GM10248 (cell line): ENCODE measurements at places on chromosomes 7 and 10.
A peak's percentile ranks its signal among the peaks of the same experiment; 100 is the strongest.

- no peak for DNase-seq
These were observed 16.5 kb downstream of the CD36 start for GRCh38 chr7:80654887-80655340.

DNA sequence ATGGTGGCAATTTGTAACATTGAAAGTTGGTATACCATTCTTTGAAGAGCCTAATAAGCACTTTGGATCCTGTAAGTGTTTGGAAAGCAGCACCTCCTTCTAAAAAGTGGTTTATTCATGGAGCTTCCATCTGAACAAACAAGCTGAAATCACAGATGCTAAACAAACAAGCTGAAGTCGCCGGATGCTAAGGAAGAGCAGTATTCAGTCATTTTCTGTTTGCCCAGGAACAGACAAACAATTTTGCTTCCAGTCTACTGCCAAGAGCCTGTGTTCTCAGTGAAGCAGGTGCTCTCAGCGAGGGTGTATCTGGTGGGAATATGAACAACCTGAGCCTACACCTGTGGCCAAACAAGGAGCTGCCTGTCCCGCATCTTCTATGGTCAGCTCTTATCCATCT lies 6.3 kb downstream of the COL28A1 start:
- DNase-seq, result no peak

GRCh38 chr7:50664937-50665336 lies 99.7 kb upstream of the DDC start:
- no peak for DNase-seq

DNA sequence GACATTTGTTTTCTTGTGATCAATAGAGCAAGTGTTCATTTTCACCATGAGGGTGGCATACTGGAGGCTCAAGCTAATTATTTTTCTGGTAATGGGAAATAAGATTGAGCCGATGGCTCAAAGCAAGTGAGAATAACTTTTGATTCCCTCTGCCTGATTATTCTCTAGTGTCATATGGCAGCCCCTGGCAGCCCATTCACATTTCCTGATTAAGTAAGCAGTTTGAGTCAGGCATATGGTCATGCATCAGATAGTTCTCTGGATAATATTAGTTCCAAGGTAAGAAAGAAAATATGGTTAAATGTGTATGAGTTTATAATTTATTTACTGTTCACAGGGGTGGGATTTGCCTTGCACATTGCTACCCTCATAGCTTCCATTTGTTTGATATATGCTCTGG lies 109.2 kb downstream of the DYNC1I1 start:
- DNase-seq, result no peak

DNA sequence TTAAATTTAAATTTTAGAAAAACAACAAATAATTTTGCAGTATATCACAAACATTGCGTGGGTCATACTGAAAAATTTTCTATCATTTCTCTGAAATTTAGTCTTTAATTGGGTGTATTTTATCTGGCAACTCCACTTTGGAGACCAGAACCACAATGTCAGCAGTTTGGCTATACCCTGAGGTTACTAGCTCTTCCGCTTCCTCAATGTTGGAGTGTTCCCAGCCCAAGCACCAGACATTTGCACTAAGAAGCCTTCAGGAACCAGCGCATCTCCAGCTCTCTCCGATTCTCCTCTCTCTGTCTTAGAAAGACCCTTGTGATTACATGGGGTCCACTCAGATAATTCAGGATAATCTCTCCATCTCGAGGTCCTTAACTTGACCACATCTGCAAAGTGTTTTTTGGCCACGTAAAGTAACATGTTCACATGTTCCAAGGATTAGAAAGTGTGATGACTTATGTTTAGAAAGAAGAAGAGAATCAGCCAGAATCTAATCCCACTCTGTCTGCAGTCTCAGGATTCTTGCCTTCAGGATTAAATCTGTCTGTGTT lies 43.1 kb upstream of the ADRB1 start:
- no peak for DNase-seq

DNA sequence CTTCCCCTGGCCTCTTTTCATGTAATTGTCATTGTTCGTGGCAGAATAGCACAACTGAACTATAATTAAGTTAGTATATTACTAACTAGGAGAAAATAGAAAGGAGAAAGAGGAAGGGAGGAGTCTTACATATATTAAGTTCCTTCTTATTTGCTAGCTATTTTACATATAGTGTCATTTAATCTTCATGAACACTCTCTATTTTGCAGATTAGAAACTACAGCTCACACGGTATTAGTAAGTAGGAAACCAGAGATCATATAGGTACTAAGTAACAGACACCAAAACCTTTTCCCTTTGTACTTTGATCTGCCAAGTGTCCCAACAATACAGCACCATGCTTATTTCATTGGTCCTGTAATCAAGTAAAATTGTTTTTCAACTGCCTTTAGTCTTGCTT lies 202.4 kb upstream of the HPS1 start:
- no peak for DNase-seq

GRCh38 chr10:30114881-30115625 lies 55.7 kb upstream of the JCAD start:
- DNase-seq, result no peak

- no peak for DNase-seq
These were observed 493.1 kb upstream of the AKR1E2 start for GRCh38 chr10:4332764-4333458.

DNA sequence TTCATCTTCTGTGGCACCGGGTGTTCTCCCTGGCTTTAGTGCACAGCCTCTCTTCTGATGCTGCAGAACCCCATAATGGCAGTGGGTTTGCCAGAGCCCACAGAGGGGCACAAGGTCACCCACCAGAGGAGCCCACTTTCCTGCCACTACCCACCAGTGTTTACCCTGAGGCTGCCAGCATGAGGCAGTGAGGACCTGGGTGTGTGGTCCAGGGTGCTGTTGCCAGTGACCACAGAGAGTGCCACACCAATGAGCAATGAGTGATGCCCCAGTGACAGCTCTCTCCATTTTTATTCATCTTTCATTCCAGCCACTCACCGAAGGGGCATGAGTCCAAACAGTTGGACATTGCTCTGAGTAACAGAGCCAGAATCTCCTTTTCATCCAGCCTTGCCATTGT lies 34.8 kb downstream of the MTURN start:
- DNase-seq, result no peak

- no peak for DNase-seq
These were observed 268.4 kb downstream of the GLRX3 start for GRCh38 chr10:130404476-130405055.

DNA sequence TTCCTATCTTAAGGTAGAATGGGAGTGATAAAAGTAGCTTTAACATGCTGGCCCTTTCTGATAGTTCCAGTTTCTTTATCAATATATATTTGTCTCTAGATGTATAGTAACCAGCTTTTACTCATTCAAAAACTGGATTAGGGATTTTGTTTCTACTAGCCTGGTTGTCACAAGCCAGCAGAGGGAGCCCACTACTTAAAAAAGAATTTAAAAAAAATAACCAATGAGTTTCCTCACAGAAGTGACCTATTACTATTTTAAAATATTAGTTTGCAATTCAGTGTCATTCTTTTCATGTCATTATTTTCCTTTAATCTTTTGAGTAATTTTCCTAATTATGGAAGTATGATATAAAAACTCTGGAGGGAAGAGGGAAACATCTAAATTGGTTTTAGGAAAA lies 142.1 kb downstream of the PHTF2 start:
- DNase-seq, result peak; percentile 36

- no peak for DNase-seq
These were observed 154.5 kb upstream of the PPP2R2D start for GRCh38 chr10:131746241-131746711.

DNA sequence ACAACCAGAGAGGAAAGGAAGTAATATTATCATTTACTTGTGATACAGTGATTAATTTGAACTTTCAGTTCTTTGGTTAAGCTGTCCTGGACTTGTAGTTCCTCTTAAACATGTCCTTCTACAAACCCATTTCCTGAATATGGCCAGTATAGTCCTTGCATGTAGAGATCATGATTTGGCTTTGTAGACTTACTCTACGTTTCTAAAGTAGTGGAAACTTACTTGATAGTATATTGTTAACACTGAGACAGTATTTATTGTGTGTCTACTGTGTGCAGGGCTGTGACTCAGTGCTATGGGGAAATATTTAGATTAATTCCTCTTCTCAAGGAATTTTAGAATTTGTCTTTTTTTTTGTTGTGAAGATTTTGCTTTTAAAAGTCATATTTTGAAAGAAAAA lies 109.5 kb downstream of the NRF1 start:
- DNase-seq, result no peak

DNA sequence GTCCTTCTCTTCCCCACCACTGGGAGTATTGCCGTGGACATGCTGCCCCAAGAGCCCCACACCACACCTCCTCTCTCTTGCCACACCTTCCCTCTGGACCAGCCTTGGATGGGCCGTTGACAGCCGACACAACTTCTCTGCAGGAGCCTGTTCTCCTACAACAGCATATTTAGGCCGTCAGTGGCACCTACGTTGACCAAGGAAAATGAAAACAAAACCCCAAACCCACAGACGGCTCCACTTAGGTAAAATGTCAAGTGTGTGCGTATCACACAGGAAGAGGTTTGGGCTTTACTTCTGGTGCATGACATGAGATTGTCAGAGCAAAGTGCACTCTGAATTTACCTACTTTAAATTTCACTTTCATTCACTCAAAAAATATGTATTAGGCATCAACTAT lies 246.6 kb downstream of the ZMYND11 start:
- DNase-seq, result no peak

DNA sequence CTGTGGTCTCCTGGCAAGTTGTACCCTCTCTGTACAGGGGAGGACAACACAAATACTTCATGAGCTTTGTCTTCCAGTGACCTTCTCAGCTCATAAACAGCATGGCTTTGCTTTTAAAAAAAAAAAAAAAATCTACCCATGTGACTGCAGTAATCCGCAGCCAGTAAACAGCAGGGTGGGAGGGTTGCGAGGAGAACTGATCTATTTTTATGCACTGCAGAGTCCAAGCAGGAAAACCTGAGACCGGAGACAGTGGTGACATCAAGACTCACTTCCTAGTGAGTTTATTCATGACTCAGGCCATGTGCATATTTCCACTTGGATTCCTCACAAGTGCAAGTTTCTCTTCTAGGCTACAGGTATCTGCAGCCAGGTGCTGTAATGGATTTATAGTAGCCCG lies 127.9 kb downstream of the NRF1 start:
- DNase-seq, result no peak

GRCh38 chr10:30502266-30503060 lies 68.5 kb downstream of the MAP3K8 start:
- peak; percentile 61 for DNase-seq

- DNase-seq, result no peak
These were observed 35.6 kb upstream of the GALNT17 start for GRCh38 chr7:71096351-71096750.

DNA sequence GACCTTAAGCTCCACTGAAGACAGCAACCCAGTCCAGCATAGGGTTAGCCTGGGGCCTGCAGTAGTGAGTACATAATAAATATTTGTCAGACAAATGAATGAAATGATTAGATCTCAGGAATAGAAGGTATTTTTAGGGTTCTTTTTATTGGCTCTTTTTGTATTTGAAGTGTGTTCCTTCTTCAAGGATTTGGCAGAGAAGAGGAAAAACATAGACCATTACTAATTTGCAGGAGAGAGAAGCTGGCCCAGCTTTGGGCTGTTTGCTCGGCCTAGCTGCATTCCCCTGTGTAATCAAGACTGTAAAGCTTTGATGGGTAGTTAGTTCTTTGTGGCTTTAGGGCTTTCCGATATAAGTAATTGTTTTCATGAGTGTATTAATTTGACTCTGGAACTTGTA lies 64.2 kb downstream of the CNNM2 start:
- DNase-seq, result no peak

DNA sequence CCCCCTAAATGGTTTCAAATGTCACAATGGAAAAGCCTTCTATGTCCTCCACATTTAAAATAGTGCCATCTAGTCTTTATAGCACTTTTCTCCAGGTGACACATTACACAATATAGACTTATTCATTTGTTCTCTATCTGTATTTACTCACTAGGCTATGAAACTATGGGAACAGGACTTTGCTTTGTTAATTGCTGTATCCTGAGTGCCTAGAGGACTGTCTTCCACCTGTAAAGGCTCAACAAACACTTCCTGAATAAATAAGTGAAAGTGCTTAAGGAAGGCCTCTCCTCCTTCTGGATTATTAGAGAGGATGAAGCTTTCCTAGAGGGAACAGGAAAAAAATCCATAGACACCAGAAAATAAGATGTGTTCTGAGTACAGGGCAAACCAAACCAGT lies 397.6 kb upstream of the LRRN3 start:
- DNase-seq, result no peak

DNA sequence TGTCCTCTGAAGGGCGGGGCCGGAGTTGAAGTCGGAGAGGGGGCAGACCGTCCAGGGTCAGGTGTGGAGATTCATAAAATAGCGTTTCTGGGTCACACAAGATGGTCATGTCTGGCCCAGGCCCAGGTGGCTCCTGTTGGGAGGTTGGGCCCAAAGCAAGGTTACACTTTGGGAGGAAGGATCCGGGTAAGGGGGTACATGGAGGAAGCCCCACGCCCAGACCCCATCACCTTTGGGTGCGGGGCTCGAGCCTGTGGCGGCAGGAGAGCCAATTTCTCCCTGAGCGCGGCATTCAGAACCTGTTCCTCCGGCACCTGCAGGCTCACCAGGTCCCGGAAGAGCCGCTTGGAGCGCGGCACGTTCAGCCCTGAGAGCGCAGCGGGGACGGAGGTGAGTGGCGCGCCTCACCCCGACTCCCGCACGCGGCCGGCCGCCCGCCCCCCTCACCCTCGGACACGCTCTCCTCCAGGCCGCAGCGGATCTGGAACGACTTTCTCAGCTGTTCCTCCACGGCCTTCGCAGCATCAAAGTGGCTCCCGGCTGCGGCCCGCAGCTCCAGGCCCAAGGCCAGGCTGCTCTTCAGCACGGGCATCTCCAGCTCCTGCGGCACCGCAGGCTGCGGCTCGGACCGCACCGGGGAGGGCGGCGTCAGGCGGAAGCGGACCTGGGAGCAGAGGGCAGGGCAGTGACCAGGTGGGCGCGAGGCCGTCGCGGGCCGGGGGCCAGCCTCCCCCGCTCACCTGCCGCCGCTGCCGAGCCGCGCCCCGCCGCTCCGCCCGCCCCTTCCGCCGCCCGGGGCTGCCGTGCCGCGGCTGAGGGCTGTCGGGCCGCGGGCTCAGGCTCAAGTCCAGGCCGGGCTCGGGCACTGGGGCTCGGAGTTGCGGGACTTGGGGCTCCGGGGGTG lies 644 bp downstream of the PPP1R35 start:
- peak; percentile 46 for DNase-seq

GRCh38 chr10:80540136-80540535 lies 2.4 kb downstream of the SH2D4B start:
- DNase-seq, result no peak

GRCh38 chr10:125124907-125125306 lies 35.5 kb downstream of the CTBP2 start:
- no peak for DNase-seq

DNA sequence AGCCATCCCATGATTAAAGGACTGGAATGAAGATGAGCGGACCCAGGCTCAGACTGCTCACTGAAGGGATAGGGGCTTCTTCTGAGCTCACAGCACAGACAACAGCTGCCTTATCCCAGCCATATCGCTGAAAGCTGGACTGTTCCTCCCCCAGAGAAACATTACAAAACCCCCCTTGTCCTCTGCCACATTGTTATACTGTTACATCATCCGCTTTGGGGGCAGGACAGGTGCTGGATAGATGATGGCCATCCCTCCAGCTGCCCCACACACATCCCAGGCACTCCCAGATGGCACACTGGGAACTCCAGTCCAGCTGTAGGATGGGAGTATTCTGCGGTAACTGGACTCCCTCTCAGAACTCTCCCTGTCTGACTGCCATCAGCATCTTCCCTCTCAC lies 58.7 kb upstream of the BTRC start:
- no peak for DNase-seq

- DNase-seq, result no peak
These were observed 28.8 kb upstream of the PRTFDC1 start for GRCh38 chr10:24981161-24981710.

- DNase-seq, result no peak
These were observed 507.3 kb upstream of the AUTS2 start for GRCh38 chr7:69090936-69091335.
